ENCODE measurements at places on chromosomes 3 and 15.
A peak's percentile ranks its signal among the peaks of the same experiment; 100 is the strongest.

DNA sequence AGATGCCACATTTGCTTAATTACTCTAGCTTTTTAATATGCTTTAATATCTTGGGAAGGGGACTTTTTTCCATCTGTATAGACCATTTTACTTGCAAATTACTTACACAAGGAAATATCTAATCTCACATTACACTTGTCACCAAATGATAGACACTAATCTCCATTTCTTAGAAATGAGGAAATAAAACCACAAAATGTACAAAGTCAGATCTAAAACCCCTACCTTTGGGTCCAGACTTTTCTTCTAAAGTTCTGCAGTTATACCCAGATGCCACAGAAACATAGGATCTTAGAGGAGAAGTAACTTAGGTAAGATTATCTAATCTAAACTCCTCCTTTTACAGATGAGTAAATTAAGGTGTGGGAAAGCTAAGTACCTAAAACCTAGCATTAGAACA lies 44.3 kb downstream of the CD200R1L start:
- DNase-seq = no peak

- DNase-seq = no peak
These were observed 72.3 kb downstream of the TAMM41 start for GRCh38 chr3:11774296-11774877.

- no peak for DNase-seq
These were observed 10.7 kb downstream of the H1-8 start for GRCh38 chr3:129553719-129554118.

GRCh38 chr15:66830823-66831222 lies 128.8 kb downstream of the SMAD6 start:
- DNase-seq = no peak

DNA sequence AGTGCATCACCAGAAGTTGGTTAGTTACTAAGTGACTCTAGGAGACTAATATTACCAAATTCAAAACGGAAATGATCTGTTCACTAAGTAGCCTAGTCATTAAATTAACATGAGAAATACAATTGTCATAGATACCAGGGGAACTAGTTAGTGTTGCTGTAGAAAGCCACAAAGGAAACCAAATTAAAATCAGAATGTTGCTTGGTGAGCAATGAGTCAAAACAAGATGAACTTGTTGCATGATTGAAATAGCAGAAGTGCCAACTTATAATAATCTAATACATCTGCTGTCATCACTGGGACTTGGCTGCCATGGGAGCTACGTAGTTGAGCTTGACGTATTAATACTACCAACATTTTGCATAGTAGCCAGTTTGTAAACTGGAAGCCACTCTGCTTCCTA lies 458.1 kb downstream of the DIPK2A start:
- no peak for DNase-seq

DNA sequence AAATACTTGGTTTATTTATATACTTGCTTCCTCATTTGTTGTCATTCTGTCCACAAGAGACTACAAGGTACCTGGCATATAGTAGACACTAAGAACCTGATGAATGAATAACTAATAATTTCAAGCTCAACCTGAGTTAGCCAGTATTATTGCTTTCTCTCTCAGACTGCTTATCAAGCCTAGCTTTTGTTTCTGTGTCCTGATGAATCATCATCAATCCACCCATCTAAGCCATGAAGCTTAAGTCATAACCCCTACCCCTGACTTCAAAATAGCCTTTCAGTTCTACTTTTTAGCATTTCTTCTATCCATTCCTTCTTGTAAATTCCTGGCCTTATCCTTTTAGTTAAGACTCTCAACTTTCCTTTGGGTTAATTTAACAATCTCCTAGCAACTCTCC lies 420.8 kb downstream of the EPHA6 start:
- DNase-seq = no peak

GRCh38 chr3:170469151-170470062 lies 50.7 kb downstream of the CLDN11 start:
- DNase-seq = no peak

GRCh38 chr15:63041974-63042876 lies at the start of gene TPM1:
TPM1 (plus strand) TSS chr15:63042747; CDS start chr15:63042830, 83 bp downstream.
- no peak for DNase-seq

DNA sequence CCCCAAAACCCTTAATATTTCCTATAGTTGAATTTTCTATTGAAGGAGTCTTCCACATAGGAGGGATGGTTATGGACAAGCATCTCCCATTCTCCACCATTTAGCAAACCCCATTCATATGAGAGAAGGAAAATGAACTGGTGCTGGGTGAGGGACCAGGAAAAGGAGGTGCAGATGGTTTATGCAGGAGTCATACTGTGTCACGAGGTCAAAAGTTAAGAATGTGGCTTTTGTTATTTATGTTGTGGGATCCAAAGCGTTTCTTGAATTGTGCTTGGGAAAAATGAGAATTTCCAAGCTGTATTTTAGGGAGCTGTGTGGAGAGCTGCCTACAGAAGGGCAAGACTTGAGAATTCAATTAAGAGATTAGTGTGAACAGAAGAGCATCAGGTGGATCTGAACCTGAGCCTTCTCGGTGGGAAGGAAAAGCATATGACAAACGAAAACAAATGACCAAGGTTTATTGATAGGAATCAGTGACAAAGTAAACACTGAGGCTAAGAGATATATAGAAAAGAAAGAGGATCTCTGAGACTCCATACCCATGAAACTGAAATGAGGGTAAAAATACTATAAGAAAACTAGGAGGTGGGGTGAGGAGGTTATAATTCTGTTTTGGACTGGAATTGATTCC lies 473.3 kb upstream of the NR2F2 start:
- no peak for DNase-seq

DNA sequence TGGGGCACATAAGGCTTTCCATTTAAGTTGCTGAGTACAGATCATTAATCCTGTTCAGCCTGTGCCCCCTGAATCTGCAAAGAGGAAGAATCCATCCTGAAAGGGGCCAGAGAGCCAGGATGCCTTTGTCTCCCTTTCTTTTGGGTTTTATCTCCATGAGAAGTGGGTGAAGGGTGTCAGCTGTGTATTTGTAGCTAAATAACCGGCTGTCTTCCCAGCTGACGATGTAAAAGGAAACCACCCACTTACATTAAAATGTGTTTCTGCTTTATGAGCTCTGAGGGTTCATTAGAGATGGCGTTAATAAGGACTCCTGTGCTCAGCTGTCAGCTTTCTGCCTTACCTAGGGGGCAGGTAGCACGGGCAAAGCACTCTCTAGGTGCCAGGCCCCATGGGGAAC lies 83.4 kb downstream of the SLCO3A1 start:
- no peak for DNase-seq

- DNase-seq = peak; percentile 87
These were observed 185.1 kb downstream of the GOLGA6L6 start for GRCh38 chr15:20356444-20356910.

DNA sequence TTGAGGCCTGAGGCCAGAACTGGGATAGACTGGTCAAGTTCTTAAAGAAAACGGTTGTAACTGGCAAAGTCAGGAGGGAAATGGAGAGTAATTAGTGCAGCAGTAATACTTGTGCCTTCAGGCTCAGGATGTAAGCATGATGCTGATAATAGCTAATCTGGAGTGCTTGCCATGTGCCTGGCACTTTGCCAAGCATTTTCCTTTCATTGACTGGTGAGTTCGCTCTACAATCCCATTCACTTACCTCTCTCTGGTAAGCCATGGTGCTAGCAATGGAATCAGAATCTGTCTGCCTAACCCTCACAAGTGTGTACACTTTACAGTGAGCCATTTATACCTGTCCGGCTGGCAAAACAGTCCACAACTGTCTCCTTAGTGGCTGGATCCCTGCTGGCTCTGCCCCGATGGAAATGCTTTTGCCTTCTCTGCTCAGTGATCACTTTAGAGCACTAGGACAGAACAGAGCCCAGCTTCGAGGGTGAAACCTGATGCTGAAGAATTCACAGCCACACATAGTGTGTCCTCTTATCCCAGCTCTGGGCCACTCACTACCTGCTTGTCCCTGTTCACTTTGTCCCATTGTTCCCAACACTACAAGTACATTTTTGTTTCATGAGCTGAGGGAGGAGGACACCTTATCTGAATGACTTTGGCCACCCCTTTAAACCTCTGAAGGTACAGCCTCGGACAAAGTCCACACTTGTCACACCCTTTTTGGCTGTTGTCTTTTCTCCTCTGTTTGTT lies 10.3 kb downstream of the CHP1 start:
- DNase-seq = no peak

DNA sequence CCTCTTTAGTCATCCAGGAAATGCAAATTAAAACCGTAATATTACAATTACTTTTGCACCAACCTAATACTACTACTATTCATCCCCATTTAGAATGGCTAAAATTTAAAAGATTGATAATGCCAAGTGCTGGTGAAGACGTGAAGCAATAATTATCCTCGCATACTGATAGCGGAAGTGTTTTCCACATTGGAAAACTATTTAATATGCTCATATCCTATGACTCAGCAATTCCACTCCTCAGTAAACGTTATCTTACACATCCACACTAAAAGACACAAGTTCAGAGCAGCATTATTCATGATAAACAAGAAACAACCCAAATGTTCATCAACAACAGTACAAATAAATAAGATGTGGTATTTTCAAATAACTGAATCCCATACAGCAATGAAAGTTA lies 70.6 kb downstream of the VPS13C start:
- DNase-seq = no peak

DNA sequence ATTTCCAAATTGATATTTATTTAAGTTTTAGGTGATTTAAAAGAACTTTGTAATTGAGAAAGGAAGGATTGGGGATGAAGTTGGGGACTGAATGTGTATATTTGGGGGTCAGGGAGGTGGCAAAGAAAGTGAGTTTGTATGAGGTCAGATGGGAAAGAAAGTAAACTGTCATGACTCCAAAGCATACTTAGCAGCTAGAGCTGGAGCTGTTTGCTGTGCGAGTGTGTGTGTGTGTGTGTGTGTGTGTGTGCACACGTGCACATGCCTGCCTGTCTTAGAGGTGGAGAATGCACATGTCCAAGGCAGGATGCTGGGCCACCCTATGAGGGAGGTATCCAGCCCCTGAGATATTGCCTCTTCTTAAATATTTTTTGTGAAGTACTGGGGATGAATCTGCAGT lies 21.0 kb downstream of the BOC start:
- no peak for DNase-seq

GRCh38 chr15:85770096-85771041 lies 24.4 kb downstream of the KLHL25 start:
- DNase-seq = no peak

DNA sequence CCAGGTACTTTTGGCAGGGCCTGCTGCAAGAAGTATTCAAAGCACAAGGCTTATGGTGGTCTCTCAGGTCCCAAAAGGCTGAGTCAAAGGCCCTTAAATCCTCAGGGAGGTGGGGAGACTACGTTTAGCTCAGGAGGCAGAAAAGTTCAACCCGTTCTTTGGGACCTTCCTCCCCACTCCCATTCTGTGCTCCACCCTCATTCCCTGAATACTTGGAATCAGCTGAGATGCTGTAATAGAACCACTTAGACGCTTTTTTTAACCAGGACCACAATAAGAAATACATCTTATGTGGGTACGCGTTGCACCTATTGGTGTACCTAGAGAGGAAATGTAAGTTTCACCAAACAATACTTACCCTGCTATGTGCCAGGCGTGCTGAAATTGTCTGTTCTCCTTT lies 58.0 kb downstream of the FAM174B start:
- DNase-seq = no peak

GRCh38 chr3:127780536-127781400 lies 41.5 kb downstream of the MGLL start:
- DNase-seq = no peak

GRCh38 chr3:26271848-26272247 lies 350.7 kb upstream of the LRRC3B start:
- no peak for DNase-seq

DNA sequence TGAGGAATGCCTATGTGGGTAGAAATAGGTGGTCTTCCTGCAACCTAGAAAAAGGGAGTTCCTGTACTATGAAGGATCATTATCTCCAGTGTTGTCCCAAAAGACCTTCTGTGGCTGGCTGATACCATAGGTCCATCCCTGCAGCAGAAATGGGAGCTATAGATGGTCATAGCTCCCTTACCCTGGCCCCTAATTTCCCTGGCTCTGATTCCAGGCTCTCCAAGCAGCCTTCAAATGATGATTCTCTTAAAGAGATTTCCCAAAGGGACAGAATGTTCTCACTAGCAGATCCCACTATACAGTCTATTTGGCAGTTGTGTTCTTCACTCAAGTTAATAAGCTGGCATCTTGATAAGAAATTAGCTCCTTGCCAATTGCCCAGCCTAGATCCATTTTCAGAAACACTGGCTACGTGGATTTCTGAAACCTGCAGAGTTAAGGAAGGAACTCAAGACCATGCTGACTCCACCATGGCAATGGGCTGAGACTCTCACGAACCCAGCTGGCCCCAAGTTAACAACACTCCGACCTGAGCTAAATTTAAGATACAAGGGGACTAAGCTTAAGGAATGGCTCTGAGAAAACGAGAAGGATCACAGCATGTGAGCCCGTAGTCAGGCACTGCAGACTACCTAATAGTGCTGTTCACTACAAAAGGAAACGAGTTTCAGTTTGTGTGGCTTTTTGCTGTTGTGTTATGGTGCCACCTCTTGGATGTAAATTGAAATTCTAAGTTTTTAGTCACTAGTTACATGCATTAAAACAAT lies 11.4 kb downstream of the C15orf40 start:
- peak; percentile 12 for DNase-seq

DNA sequence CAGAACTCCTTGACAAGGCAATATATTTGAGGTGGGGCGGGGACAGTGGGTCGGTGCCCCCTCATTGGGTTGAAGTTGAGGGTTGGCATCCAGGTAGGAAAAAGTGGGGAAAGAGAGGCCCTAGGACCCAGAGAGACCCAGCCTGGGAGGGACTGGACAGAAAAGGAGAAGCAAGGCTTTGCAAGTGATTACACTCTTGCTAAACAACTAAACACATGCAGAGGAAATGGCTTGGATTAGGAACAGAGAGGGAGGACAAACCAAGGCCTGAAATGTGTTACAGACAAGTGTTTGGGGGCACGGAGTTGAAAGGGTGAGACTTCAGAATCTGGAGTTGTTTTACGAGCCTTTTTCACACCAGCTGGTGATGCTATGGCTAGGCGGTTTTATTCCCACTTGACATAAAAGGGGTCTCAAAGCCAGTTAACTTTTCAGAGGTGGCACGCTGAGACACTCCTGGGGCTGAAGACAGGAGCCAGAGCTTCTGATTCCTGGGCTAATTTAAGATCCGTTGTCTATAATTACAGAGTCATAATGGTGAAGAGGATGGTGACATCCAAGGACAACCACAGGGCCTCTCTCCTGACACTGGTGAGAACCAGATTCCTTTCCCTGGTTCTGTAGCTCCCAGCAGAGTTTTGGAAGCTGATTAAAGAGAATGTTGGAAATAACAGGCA lies 7.7 kb upstream of the KCTD6 start:
- no peak for DNase-seq

- DNase-seq = peak; percentile 16
These were observed at the start of gene IL5RA for GRCh38 chr3:3110299-3110630. IL5RA (minus strand) TSS chr3:3110374; CDS start chr3:3104984, 5,390 bp downstream.

GRCh38 chr3:171329746-171330145 lies 130.5 kb downstream of the TNIK start:
- no peak for DNase-seq

DNA sequence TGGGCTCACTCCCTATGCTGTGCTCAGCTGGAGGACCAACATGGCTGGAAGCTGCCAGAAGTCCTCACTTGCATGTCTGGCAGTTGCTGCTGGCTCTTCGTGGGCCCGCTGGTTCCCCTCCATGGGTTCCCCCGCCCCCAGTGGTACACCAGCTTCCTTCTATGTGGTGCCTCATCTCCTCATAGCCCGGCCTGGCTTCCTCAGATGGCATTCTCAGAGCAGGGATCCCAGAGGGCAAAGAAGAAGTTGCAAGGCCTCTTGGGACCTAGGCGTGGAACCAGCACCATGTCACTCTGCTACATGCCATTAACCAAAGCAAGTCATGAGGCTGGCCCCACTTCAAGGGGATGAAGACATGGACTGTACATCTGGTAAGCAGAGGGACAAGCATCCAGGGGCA lies 2.9 kb upstream of the CFAP92 start:
- no peak for DNase-seq

- no peak for DNase-seq
These were observed 32.6 kb upstream of the RAB6B start for GRCh38 chr3:133928136-133928893.

Measured in T-cell (primary cell).